ENCODE measurements at places on chromosomes 7 and 10.

- DNase-seq, result no peak
These were observed 68.1 kb downstream of the WAC start for GRCh38 chr10:28601012-28601411.

DNA sequence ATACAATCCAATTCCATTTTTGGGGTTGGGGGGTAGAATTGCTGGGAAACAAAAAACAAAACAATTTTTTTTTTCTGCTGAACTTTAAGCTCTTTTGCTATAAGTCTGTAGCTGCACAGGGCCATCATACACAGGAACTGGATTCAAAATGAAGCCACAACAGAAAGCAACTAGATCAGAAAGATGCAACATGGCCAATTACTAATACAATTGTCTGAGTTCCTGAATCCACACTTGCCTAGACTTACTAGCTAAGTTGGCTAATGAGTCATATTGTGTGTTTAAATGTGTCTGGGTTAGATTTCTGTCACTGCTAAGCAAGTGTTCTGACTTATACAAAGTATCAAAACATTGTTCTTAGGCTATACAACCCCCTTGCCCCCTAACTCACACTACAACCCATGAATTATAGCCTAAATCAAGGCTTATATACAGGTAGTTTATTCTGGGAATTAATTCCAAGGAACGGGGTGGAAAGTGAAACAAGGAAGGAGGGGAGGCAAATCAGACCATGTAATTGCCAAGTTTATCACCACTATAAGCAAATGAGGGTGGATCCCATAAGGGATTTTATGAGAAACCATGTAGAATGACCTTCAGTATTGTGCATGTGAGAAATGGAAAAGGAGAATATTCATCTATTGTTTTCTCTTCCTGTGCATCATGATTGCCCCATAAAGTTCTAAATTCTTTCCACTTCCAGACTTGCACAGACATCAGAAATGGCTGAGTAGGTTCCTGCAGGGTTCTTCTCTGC lies 337.9 kb upstream of the SORCS1 start:
- DNase-seq, result no peak

GRCh38 chr7:95536656-95537311 lies 51.0 kb downstream of the ASB4 start:
- no peak for DNase-seq

DNA sequence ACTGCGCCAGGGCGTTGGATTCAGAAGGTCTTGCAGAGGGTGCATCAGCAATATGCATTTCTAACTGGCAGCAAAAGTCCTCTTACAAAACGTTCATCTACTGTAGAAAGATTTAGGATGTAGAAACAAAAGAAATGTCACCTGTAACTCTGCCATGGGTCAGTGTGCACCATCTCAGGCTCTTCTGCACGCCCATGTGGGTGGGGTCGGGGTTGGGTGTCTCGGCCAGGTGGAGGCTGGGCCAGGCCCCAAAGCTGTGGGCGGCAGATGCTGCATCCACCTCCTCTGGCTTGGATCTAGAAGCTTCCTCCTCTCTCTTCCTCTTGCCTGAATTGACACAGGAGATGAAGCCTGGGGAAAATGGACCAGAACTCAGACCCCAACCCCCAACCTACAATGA lies 111.3 kb upstream of the PPP2R2D start:
- no peak for DNase-seq

- no peak for DNase-seq
These were observed 652 bp downstream of the HMX2 start for GRCh38 chr10:123148414-123149161.

GRCh38 chr10:130040351-130040750 lies 70.3 kb downstream of the C10orf143 start:
- no peak for DNase-seq

DNA sequence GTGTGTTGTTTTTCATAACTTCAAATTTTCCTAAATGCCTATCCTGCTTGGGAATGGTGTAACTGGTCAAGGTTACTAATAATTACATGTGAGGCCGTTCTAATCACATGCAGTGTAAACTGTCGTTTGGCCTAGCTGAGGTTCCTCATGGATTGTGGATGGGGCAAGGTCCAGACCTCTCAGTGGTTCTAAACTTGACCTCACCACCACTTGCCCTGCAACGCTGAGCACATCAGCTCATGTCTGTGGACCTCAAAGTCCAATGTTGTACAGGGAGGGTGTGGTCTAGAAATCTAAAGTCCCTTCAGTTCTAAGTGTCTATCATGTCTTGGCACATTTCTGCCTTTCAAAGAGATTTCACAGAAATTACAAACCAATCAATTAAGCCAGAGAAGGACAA lies 15.6 kb downstream of the RBP3 start:
- DNase-seq, result no peak

- DNase-seq, result no peak
These were observed 170.9 kb downstream of the LRMDA start for GRCh38 chr10:75602341-75602740.

DNA sequence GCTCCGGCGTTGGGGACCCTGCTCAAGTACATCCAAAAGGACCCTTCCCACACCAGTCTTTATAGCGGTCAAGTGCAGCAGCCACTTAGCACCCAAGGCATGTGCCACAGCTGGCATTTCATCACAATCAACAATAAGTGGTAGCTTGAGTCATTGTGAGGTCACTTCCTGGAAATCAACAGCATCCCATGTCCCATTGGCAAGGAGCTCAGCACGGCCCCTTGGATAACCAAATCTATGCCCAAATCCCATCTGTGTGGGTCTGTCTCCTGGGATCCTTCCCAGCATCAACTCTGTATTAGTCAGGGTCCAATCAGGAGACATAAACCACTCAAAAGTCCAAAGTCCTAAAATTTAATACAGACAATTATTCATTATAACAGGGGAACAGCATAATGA lies 27.1 kb downstream of the MDH2 start:
- no peak for DNase-seq

DNA sequence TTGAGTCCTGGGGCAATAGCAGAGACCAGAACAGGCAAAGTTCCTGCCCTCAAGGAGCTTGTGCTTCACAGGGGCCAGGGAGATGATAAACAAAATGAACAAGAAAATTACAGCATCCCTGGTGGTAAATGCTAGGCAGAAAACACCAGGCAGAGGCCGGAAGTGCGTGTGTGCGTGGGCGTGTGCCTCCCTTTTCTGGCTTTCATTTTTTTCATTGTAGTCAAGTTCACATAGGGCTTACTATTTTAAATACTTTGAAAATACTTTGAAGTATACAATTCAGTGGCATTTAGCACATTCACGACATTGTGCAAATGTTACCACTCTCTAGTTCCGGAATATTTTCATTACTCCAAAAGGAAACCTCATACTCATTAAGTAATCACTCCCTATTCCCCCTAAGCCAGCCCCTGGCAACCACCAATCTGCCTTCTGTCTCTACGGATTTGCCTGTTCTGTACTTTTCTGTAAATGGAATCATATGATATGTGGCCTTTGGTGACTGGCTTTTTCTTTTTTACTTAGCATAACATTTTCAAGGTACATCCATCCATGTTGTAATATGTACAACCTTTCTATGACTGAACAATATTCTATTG lies 88.1 kb upstream of the PDCD4 start:
- DNase-seq, result no peak

DNA sequence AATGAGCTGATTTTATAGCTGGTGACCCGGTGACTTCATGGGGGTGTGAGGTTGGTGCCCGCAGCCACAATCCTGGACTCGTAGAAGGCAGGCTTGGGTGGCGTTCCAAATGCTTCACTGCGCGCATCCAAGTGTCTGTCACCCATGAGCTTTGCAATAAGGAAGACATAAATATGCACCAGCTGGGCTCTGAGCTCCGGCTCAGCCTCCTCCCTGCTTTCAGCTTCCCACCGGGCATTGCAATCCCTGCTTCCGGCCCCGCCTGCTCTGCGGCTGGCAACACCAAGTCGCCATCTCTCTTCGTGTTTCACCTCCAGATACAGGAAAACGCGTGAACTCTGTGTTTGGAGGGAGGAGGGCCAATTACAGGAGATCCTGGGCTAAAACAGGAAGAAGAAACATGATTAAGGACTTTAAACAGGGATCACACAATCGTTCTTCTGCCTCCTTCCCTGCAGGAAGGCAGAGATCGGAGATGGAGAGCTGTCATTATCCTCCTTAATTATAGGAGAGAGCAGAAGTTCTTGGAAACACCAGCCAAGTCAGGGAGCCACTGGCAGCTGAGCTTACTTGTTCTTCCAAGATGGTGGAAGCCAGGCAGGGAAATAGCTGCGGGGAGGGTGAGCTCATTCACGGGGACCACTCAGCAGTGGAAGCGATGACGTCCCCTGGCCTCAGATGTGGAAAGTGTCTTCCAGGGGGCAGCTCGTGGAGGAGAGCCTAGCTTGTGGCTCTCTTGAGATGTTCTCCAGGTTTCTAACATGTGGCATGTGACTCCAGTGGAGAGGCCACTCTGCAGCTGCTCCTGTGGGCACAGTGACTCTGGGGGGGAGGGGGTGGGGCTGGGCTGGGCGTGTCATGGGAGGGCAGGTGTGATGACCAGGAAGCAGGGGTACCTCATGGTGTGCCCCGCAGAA lies 134.9 kb downstream of the CAMK1D start:
- DNase-seq, result no peak

DNA sequence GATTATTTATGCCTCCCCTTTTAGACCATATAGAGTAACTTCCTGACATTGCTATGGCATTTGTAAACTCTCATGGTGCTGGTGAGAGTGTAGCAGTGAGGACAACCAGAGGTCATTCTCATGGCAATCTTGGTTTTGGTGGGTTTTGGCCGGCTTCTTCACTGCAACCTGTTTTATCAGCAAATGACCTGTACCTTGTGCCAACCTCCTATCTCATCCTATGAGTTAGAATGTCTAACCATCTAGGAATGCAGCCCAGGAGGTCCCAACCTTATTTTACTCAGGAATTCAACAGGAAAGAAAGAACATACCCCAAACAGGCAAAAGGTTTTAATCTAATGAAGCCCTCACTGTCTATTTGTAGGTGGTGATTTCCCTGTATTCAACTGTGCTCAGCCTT lies 205.4 kb upstream of the YAE1 start:
- no peak for DNase-seq

- peak; percentile 66 for DNase-seq
These were observed 64.2 kb downstream of the PRLHR start for GRCh38 chr10:118531105-118531852.

DNA sequence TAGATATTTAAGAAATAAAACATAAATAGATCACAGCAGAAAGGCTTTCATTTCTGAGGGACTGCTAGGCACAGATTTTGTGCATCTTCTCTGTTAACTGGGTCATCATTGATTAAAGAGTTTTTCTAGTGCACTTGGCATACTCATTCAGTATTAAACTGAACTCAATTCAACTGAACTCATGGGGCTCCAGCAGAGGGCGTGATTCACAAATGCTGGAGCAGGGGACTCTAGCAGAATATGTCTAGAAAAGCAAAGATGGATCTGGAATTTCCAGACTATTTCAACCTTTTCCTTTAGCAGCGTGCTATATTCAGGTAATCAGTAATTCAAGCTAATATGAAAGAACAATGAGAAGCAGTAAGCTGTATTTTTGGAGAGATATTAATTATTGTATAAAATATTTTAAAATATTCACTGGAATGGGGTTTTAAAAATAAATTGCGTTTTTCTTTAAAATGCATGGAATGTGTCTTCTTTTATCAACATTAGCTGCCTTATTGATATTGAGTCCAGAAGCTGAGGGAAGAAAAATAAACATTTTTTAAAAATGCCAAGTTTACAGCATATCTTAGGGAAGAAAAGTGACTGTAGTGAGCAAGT lies 296.8 kb upstream of the CACNA2D1 start:
- peak; percentile 54 for DNase-seq

- peak; percentile 44 for DNase-seq
These were observed 46.2 kb upstream of the ADRB1 start for GRCh38 chr10:113997428-113997827.

GRCh38 chr10:110500515-110500905 lies 2.8 kb downstream of the DUSP5 start:
- DNase-seq, result no peak

DNA sequence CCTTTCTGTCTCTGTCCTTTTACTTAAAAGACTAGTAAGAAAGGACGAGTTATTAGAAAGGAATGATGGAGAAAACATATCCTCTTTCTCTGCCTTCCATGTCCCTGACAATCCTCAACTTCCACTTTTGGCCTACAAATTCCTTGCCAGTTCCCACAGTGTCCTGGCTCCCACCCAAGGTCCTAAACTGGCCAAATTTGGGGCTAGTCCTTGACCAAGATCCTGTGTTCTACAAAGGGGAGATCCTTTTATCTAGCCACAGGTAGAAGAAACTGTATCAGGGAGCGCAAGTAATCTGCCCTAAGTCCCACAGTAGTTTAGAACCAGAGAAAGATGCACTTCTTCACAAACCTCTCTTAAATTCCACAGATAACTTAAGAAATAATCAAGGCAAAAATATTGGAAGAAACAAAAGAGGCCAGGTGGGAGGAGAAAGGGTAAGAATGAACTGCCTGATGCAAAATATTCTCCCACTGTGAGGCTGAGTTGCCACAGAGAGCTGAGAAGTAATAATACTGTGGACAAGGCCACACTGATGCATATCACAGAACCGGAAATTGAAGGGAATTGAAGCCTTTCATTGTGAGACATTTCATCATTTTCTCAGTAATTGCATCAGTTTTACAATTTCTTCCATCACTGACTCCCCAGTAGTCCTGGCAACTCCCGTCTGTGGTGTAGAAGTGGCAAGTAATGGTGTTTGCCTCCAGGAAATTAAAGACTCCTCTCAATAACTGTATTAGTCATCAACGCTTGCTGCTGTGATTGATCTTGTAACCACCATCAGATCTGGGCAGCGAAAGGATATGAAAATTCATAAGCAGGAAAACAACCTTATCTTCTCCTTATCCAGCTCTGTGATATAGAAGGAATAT lies 47.2 kb downstream of the DNAJC12 start:
- DNase-seq, result peak; percentile 53

GRCh38 chr10:71842422-71842821 lies 8.6 kb downstream of the PSAP start:
- DNase-seq, result no peak

DNA sequence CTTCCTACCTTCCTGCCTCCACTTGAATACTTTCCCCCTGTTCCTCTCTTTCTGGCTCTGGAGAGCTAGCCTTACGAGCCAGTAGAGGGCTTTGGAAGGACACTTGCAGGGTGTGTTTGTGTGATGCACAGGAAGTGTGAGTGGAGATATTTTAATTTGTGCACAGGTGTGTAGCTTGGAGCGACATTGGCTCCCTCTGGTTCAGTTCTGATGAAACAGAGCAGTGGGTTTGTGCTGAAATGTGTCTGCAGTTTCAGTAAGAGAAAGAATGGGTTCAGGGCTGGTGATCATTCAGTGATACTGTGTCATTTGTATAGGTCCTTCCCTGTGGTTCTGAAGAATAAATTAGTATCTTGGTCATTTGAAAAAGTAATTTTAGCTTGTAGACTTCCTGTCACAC lies 86.9 kb downstream of the SND1 start:
- no peak for DNase-seq

- DNase-seq, result peak; percentile 8
These were observed 15.3 kb upstream of the ASB4 start for GRCh38 chr7:95470452-95470851.

- DNase-seq, result no peak
These were observed 114.8 kb downstream of the SPAG6 start for GRCh38 chr10:22460101-22460500.

GRCh38 chr7:34036972-34037792 lies 131.8 kb downstream of the BMPER start:
- DNase-seq, result no peak

GRCh38 chr7:117470777-117471176 lies 9.0 kb upstream of the CFTR start:
- peak; percentile 53 for DNase-seq

Measured in suppressor macrophage (primary cell).